ENCODE measurements at places on chromosomes 13 and 19.
A peak's percentile ranks its signal among the peaks of the same experiment; 100 is the strongest.

DNA sequence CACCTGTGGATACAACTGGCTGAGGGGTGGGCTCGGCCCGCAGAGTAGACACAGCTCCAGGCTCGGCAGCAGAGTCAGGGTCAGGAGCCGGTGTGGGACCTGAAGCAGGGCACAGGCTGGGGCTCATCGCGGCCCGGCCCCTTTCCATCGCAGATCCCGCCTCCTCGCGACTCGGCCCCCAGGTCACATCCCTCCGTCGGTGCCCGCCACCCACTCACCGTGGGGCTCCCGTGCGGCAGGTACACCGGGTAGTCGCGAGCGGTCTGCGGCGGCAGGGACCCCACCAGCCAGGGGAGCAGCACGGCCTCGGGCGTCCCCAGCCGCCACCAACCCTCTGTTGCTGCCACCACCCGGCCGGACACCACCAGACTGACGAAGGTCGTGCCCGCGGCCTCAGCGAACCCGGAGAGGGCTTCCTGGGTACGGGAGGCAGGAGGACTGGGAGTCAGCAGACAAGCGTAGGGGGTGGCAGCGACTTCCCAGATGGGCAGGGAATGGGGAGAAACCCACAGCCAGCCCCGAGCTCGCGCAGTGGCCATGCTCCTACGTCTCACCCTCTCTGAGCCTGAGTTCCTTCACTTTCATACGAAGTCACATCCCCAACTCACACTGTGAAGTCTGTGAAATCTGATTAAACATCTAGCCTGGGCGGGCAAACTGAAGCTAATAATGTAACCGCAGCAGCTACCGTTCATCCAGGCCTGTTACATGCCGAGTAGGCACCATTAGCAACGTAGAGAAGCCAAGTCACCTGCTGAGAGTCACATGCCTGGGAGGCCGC lies 3.7 kb downstream of the FUZ start:
- peak; percentile 27 for ATAC-seq

DNA sequence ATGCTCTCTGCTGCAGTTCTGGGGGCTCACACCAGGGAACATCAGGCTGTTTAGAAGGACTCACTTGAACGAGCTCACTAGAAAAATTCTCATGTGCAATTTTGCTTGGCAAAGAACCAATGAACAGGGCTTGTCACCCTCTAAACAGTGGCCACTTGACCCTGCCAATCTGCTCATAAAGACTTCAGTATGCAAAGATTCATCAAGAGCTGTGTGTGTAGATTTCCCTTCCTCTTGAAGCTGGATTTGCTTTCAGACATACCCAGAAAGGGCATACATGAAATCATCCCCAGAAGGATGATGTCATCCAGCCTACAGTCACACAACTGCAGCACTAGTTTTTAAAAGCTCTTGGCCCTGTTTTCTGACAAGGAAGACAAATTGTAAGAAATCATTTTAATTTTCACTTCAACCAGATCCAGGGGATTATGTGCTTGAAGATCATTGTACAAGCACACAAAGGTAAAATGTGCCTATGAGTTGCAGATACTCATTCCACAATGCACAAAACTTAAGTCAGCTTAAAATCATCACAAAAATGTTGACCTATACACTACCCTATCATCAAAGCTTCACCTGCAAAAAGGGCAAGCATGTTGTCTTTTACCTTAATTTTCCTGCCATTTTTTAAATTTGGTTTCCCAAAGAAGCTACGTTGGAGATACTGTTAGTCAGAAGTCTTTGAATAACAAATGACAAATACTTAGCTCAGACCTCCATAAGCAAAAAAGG lies 5.2 kb upstream of the STK24 start:
- ATAC-seq = no peak

GRCh38 chr19:19053508-19054314 lies 10.1 kb upstream of the SLC25A42 start:
- peak; percentile 66 for ATAC-seq

- ATAC-seq = peak; percentile 90
These were observed 120.1 kb downstream of the RGCC start for GRCh38 chr13:41577436-41577835.

DNA sequence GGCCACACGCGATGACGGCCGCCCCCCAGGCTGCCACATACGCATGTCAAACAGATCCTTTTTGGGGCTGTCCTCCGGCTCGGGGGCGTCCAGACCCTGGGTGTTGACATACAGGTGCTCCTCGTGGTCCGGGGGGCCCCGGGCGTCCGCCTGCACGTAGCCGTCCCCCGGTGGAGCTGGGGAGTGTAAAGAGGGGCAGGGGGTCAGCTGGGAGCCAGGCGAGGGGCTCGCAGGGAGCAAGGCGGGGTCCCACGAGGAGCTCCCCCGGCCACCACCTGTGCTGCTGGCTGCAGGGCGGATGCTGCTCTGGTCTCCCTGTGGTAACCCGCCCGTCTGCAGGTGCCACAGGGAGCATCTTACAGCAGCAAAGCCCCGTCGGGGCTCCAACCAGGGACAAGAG lies 16.1 kb upstream of the C2CD4C start:
- ATAC-seq = no peak
